ENCODE measurements at places on chromosomes 16 and 17. TPM values are rescaled to one million over a fixed set of nuclear protein-coding genes. Genes with fewer than 3 reads are reported as not detected.

Gene UMOD
- not detected for total RNA-seq

Gene ACOX1
- total RNA-seq: 34.1 TPM

Gene CDRT15L2
- total RNA-seq: not detected

Gene MYH8
- total RNA-seq: not detected

Gene HERPUD1
- total RNA-seq: 112 TPM

All from mammary microvascular endothelial cell (primary cell).